ENCODE measurements at places on chromosomes 1 and 21.
A peak's percentile ranks its signal among the peaks of the same experiment; 100 is the strongest.

DNA sequence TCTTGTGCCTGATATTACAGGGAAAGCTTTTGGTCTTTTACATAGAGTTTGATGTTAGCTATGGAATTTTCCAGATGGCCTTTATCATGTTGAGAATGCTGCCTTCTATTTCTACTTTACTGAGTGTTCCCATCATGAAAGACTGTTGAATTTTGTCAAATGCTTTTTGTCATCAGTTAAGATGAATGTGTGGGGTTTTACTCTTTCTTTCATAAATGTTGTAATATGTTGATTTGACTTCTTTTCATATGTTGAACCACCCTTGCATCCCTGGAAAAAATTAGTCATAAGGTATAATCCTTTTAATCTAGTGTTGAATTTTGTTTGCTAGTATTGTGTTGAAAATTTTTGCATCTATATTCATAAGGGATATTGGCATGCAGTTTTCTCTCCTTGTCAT, 16.1 kb upstream of the HOOK1 start:
- DNase-seq, result no peak

DNA sequence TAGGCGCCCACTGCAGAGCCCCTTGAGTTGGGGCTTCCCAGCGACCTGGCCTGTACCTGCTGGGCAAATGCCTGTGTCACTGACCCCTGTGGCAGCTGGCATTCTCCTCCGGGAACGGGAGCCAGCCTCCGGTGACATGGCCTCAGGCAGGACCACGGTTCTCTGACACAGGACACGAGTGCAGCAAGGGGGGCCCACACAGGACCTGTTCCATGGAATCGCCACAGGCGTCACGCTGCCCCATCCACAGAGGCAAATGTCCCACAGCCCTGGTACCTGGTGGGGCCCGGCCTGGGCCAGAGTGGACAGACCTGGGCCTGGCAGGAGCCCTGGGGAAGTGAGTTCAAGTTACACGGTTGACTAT, 2.6 kb downstream of the ITGB2 start:
- no peak for DNase-seq

DNA sequence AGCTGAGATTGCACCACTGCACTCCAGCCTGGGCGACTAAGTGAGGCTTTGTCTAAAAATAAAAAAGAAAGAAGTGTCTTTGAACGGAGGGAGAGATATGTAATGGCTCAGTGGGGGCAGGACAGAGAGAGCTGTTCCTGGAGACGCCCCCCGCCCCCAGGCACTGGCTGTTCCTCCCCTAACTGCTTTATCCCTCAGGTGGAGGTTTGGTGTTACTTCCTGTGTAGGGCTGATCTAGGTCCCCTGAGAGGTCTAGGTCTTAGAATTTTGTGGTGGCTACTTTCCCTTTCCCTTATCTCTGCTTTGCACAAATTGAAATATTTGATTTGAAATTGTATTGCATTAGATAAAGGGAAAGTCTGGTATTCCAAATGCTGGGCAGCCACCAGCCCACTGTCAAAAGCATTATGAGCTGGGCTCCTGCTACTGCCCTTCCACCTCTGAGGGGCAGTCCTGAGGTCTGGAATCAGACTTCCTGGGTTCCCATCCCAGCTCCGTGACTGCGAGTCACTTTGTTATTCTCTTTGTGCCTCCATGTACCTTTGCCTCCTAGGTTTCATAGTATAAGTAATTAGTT, 134.8 kb upstream of the KIF26B start:
- DNase-seq, result no peak

GRCh38 chr1:60571811-60572210, 498.2 kb upstream of the C1orf87 start:
- no peak for DNase-seq

- DNase-seq, result no peak
These were observed 280.3 kb downstream of the LTN1 start for GRCh38 chr21:28712411-28712810.

DNA sequence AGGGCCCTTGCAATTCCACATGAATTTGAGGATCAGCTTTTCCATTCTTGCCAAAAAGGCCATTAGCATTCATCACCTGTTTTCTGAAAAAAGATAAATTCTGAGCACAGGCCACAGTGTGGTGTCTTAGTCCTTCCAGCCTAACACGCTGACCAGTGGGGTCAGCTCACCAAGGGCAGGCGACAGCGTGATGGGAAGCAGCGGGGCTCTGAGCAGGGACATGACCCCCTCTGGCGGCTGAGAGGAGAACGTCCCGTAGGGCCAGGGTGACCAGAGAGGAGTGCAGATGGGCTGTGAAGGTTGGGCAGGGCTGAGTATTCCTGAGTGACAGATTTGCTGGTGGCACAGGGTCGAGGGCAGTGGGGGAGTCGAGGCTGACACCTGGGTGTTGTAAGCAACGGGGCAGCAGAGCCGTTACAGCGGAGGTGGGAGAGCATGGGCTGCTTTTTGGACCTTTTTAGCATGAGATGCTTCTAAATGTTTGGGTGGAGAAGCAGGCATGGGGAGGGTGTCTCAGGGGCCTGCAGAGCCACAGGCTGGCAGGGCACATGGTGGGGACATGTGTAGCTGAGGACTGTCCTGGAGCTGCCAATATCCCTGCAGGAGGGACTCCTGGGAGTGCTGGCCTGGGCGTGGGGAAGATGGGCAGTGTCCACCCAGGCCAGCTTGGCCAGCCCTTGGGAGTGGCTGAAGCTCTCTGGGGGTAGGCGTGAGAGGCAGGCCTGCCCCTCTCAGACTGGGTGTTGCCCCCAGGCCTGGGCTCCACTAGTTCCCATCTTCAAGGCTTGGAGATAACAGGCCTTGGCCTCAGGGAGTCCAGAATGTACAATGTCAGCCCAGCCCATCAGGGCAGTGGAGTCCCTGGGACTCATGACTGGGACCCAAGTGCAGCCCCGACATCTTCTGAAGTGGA, 8.6 kb upstream of the CALML6 start:
- peak; percentile 85 for DNase-seq

DNA sequence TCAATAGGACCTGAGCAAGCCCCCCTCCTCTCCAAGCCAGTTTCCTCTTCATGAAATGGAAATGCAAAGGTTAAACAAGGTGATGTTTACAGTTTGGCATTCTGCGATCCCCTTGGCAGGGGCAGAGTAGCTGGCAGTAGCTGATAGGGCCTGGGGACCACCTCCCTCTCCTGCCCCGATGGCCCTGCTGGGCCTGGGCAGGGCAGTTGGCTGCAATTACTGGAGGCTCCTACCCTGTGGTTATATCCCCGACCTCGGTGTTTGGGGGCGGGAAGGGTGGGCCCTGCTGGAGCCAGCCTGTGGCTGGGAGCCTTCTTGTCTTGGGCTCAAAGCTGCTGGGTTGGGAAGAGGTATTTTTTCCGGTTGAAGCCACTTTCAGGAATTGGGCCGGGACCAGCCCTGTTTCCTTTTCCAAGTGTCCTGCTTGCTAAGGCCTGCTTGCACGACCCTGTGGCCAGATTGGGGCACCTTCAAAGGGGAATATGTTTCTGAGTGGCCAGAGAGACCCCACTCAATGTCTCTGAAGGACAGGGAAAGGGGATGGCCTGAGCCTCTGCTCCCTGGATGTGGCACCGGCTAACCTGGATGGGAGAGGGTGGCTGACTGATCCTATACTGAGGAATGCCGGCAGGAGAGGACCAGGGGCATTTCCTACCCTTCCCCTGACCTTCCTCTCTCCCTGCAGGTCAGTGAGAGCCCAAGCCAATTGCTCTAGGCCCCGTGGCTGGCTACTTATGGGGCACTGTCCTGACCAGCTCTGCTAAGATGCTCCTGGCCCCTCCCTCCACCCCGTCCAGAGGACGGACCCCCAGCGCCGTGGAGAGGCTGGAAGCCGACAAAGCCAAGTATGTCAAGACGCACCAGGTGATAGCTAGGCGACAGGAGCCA, 1.9 kb downstream of the FAM110D start:
- no peak for DNase-seq

GRCh38 chr1:99527545-99527944, 118.4 kb upstream of the PALMD start:
- DNase-seq, result no peak

DNA sequence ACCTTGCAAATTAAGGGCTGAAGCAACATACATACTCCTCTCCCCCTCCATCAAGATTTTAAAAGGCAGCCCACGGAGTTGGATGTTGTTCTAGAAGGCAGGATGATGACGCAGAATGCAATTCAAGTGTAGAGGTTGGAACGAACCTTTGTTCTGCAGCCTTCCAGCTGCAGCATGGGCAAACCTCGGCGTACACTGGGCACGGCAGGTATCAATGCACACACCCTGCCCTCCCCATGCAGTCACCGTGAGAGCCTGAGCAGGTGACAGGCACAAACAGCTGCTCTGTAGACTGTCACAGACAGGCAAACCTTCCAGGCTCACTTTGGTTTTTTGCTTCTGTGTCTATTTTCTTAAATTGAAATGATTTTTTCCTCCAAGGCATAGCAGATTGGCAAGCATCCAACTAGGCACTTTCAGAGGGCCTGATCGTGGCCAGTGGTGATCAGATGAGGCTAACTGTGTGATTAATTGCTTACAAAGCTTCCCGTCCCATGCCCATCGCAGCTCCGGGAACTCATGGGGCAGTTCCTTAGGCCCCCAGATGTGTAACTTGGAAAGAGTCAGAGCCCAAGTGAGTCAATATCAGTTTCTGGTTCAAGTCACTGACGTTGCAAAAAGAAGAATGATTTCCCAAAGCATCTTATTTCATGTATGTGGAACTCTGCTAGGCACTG, 82.3 kb downstream of the ITPKB start:
- no peak for DNase-seq

- no peak for DNase-seq
These were observed 94.2 kb downstream of the PRKAB2 start for GRCh38 chr1:147077936-147078605.

DNA sequence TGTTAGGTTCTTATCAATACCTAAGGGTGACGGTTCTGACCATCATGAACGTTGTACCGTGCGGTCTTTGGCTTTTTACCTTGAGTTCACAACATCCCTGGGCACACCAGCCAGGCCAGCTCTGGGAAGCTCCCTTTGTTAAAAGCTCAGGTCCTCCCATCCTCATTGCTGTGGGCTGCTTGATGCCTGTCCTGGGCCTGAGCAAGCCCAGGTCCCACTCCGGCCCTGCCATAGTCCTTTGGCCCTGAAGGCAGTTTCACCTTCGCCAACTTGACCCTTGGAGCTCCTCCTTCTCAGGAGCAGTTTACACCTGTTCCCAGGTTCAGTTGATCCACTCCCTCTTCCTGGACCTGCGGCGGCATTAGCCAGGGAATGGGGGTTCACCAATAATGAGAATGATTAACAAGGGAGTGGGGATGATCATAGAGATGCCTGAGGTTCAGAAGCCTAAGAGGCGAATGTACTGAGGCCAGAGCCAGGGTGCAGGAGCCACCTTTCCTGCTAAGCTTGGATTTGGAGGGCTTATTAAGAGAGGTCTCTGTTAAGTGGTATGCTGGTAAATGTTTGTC, 40.2 kb downstream of the DHCR24 start:
- DNase-seq, result no peak

DNA sequence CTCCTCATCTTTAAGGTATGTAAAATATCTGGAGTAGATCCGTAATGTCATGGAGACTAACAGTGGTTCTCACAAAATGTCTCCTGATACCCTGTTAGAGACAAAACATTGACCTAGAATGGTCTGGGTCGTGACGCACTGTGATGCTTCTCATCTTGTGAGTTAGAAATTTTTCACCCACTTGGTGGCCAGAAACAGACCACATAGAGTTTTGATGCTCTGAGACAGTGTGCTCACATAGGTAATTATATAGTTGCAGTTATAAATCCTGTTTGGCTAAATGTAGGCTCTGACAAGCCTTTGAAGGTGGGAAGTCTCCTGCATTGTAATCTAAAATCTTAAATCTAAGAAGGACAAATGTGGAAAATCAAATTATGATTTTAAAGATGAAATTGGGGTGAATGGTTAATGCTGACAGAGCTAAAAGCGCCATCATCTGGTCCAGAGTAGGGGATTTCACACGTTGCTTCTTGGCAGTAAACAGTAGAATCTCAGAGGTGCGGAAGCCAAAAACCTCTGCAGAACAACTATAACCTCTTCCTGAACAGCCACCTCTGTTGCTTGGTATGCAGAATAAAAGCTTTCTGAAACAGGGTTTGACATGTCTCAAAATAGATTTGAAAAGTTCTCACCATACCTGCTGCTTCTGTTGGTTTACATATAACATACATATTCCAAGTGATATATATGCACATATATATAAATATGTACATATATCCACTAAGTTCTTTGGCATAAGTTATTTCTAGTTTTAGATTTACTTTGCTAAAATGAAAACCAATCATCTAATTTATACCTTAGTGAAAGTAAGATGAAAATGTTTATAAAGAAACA, 17.1 kb downstream of the RPAP2 start:
- DNase-seq, result no peak

- DNase-seq, result no peak
These were observed 156.2 kb downstream of the ZBTB18 start for GRCh38 chr1:244207042-244207934.

- no peak for DNase-seq
These were observed 16.2 kb downstream of the SYF2 start for GRCh38 chr1:25216123-25216522.

DNA sequence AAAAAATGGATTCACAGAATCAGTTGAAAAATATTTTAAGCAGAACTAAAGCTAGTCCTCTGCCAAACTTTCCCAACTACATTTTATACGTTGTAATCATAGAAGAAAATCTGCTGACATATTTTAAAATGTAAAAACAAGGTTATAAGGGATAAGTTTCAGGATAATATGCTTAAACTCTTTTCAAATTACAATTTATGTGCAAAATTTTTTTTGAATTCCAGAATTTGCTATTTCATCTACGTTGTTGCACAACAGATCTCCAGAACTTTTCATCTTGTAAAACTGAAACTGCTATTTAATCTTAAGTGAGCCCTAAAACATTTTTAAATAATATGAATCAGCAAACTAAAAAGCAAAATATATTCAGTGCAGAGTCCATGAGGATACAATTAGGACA, 5.9 kb downstream of the EDEM3 start:
- no peak for DNase-seq

- no peak for DNase-seq
These were observed 3.0 kb downstream of the NFIA start for GRCh38 chr1:61085206-61085982.

DNA sequence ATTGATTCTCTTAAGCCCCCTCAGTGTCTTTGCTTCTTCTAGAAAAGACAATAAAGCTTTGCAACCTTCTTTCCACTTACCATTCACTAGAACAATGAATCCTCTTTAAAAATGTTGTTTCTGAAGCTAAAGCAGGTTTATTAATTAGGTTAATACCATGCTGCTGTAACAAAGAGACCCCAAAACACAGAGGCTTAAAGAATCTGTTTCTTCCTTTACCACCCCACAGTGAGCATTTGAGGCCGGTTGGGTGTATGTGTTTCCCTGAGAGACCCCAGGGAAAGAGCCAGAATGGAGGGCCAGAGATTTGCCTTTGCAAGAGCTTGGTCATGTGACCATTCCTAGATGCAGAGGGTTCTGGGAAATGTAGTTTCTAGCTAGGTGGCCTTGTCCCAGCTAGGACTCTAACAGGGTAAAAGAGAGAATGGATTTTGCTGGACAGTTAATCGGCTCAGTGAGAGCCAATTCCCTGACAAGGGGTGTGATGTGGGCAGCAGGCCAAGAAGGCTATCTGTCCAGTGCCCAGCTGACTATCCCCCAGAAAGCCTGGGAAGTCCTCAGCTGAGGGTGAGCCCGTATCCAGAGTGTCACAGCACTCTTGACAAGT, 191.8 kb upstream of the TMEM51 start:
- no peak for DNase-seq
